Activated CD4-positive, alpha-beta T cell treated with anti-CD3 and anti-CD28 coated beads, Interleukin-2, amount 50 U/mL, for 4 hours (primary cell): ENCODE measurements at places on chromosomes 1 and 21.

- no peak for DNase-seq
Measured at GRCh38 chr1:192277635-192278034, 39.2 kb upstream of the RGS21 start.

DNA sequence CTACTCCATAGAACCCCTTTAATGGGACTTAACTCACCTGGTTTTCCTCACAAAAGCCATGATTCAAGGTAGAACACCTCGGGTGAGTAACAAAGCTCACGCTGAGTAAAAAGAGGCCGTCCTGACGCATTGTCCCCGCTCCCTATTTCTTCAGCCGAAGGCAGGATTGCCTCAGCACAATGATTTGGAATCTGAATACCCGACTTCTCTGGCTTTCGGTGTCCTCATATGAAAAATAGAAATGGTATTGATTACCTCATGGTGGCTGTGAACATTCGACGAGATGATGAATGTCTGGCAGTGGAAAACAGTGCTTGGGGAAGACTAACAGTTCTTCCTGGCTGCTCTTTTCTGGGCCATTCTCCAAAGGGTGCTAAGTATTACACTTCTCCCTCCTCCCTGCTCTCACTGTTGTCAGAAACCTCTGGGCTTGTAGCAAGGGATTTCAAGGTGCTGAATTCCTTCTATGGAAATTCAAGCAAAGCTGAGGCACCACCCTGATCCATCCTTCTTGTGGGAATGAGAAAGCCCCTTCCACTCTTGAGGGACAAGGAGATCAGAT lies 148.3 kb downstream of the C1orf94 start:
- DNase-seq, result no peak

- DNase-seq, result no peak
Measured at GRCh38 chr1:81477710-81478109, 323.0 kb upstream of the ADGRL2 start.

DNA sequence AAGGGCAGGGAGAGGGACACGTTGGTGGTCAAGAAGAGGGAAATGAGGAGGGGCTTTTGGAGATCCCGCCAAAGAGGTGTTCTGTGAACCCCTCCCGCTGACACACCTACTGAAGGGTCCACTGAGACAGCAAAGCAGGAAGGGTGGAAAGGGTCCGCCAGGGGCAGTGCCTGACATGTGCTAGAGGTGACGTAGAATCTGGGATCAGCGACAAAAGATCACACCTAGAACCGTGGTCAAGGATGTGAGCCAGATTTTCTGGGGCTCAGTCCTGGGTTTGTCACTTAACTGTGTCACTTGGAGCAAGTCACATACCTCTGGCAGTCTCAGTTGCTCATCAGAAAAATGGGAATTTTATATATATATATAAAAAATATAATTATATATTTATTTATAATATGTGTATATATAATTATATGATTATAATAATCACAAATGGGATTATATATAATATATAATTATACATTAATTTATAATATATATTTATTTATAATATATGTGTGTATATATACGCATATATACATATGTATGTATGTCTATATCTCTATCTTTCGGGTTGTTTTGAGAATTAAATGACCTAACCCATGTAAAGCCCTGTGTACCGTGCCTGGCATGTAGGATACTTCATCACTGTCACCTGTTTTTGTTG lies 35.0 kb upstream of the ATP5PO start:
- no peak for DNase-seq

DNA sequence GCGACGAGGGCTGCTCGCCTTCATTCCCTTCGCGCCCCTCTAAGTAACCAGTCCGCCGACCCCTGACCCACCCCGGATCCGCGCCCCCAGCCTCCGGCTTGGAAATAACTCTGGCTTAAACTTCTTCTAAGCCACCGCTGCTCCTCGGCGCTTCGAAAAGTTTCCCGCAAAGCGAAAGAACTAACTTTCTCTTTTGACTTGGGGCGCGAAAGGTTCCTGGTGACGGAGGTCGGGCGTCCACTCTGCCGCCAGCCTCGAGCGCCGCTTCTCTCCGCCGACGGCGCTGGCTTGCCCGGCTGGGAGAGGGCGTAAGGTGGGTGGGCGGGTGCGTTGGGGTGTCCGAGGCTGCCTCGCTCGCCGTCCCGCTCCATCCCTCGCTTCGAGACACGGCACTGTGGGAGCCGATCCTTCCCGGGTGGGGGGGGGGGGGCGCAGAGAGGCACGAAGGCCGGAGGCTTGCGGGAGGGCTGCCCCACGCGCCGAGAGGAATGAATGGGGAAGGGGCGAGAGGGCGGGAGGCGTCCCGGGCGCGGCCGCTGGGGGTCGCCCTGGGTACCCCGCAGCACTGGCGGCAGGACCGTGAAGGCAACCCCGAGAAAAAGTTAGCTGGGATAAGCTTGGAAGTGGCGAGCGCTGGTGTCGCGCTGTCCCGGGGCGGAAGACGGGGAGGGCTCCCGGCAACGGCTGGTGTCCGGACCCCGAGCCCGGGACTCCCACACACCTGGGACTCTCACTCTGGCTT lies 569 bp downstream of the ATF3 start:
- DNase-seq, result peak; percentile 43

GRCh38 chr1:57024855-57025254 lies 59.0 kb upstream of the C8B start:
- DNase-seq, result no peak

DNA sequence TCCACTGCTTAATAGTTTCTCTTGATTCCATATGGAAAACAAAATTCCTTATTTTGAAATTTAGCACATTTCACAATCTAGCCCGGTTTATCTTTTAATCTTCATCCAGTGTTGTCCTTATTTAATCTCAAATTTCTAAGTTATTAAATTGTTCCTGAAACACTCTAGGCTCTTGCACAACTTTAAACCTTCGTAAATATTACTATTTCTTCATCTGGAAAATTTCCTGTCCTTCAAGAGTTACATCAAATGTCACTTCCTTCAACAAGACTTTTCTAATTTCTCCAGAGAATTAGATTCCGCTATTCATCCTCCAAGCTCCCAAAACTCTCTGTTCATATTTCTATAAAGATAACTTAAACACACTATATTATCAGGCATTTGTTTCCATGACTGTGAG lies 6.5 kb downstream of the FMO5 start:
- no peak for DNase-seq

DNA sequence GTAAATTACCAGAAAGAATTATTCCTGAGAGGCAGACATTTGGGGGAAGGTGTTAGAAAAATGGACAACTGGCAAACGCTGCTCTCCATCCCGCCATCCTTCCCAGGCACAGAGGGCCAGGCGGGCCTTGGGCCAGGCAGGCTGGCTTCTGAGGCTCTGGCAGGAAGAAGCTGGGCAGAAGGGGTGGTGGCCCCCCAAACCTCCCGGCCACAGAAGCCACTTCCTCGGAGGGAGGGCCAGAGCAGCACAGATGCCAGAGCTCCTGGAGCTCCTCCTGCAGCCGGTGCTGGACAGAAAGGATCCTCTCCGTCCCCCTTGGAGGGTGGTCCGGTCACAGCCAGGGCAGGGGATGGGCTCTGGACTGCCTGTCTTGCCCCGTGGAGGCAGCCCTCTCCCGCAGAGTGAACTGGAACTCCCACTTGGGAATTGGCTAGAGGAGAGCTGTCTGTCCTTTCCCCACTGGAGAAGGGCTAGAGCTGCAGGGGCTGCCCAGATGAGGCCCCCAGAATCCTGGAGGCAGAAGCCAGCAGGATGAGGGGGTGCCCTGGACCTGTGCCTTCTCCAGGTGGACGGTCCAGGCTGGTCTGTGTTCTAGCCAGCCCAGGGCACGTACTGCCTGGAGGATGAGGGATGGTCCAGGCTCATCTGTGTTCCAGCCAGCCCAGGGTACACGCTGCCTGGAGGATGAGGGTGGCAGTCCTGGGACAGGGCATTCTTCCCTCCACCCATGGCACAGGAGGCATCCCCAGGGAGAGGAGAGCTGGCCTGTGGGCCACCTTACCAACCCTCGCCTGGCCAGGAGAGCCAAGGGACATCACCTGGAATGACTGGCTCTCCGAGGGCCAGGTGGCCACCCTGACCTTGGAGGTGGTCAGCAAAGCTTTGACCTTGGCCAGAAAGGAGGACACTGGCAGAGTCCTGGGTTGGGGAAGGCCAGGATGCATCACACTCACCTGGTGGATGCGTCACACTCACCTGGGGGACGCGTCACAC lies 47.4 kb upstream of the ACTRT2 start:
- DNase-seq, result no peak

- no peak for DNase-seq
Measured at GRCh38 chr1:115377411-115377810, 39.4 kb upstream of the NGF start.

DNA sequence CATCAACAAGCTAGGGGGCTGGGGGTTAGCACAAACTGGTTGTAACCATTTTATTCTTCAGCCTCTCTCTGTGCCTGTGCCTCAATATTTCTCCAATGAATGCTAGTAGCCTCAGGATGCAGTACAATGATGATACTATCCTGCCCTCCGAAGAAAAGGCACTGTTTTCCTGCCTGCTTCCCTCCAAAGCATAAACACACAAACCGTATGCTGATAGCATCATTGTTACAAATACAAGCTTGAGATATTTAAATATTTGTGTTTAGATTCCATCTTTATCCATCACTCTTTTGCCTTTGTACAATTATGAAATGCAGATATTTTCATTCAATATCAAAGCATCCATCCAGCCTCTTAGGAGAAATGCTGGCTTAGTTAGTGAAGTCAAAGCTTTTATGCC lies 404.8 kb downstream of the DUSP10 start:
- no peak for DNase-seq

DNA sequence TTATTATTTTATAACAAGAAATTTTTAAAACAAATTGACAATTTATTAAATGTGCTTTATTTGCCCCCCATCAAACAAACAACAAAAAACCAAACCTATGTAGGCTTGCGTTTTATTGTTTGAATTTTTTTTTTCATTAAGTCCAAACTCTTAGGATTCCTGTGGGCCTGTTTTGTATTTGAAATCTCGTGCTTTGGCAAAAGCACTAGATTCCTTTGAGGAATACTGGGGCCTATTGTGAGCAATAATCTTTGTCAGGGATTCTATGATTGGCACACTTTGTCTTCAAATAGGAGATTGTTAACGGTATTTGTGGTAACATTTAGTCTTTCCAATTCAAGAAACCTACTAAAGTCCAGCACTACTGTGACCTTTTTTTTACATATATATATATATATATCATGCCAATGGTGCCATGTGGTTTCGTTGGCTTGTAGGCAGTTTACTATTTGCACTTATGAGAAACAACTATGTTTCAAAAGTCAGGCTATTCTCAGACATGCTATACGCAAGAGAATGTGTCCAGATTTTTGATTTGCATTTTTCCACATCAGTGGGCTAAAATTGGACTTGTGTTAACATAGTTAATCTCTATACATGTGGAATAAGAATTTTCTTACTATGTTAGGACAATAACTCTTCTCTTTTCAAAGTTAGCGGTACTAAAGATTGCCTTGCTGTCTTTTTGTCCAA lies 70.4 kb upstream of the GREM2 start:
- no peak for DNase-seq

- no peak for DNase-seq
Measured at GRCh38 chr1:160794376-160794775, 1.6 kb upstream of the LY9 start.

- no peak for DNase-seq
Measured at GRCh38 chr1:236067854-236068454, 3.1 kb upstream of the NID1 start.
